Ureter (tissue), 1 donor: ENCODE measurements at places on chromosomes 12 and 14. TPM values are rescaled to one million over a fixed set of nuclear protein-coding genes. Genes with fewer than 3 reads are reported as not detected.

The SLCO1A2 gene
- not detected for total RNA-seq

The EML5 gene
- total RNA-seq = 2.0 TPM

The SOAT2 gene
- total RNA-seq = 0.18 TPM

The ATP5F1B gene
- total RNA-seq = 601 TPM

The ADAMTS20 gene
- total RNA-seq = not detected

The ABHD12B gene
- not detected for total RNA-seq

The CFAP251 gene
- 3.9 TPM for total RNA-seq

The EPYC gene
- total RNA-seq = not detected

The ANO4 gene
- total RNA-seq = 4.1 TPM

The COCH gene
- total RNA-seq = 7.3 TPM

The MYL2 gene
- total RNA-seq = 6.2 TPM

The AICDA gene
- total RNA-seq = not detected

The C12orf60 gene
- 0.99 TPM for total RNA-seq

The OR4Q2 gene
- not detected for total RNA-seq

The MIP gene
- not detected for total RNA-seq

The PRB2 gene
- total RNA-seq = not detected

The SERPINA4 gene
- total RNA-seq = not detected

The AGAP2 gene
- 2.8 TPM for total RNA-seq

The BEGAIN gene
- total RNA-seq = 4.2 TPM

The ING4 gene
- 39.3 TPM for total RNA-seq
